CD4-positive, alpha-beta T cell treated with Interleukin-17A for 1 hour (primary cell): ENCODE measurements at places on chromosomes 6 and 20.

DNA sequence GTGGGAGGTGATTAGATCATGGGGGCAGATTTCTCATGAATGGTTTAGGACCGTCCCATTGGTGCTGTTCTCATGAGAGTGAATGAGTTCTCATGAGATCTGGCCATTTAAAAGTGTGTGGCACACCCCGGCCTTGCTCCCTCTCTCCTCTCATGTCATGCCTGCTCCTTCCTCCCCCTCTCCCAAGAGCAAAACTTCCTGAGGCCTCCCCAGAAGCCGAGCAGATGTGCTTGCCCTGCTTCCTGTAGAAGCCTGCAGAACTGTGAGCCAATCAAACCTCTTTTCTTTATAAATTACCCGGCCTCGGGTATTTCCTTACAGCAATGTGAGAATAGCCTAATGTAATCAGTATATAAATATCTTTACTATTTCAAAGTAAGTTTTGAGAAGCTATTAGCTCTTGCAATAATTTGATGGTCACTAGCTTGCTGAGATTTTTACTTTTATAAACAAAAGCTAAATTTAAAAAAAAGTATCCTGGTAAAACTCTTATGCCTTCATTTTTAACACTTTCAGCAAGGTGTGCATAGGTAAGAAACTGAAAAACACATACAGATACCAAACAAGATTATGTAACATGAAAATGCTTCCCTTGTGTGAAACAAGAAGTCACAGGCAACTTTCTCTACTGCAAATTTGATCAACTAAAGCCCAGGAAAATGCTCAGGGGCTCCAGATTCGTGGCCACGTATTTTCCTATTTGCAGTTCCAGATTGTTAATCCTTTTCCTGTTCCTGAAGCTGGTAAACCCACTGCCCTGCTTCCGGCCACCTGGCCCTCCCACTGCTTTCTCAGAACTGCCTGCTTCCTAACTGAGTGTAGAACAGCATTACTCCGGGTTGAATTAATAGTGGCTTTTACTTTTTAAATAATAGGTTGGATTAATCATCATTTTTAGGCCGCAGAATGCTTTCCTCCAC is 395.1 kb upstream of the CNR1 start:
- no peak for DNase-seq

- DNase-seq: no peak
Observed at GRCh38 chr6:35668744-35669450, 19.8 kb downstream of the FKBP5 start.

DNA sequence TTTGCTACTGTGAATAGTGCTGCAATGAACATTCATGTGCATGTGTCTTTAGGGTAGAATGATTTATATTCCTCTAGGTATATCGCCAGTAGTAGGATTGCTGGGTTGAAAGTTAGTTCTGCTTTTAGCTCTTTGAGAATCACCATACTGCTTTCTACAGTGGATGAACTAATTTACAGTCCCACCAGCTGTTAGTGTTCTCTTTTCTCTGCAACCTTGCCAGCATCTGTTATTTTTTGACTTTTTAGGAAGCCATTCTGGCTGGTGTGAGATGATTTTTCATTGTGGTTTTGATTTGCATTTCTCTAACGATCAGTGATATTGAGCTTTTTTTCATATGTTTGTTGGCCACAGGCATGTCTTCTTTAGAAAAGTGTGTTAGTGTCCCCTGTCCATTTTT is 40.0 kb downstream of the PLG start:
- no peak for DNase-seq

- no peak for DNase-seq
Observed at GRCh38 chr6:89984926-89985750, 90.9 kb downstream of the GJA10 start.

DNA sequence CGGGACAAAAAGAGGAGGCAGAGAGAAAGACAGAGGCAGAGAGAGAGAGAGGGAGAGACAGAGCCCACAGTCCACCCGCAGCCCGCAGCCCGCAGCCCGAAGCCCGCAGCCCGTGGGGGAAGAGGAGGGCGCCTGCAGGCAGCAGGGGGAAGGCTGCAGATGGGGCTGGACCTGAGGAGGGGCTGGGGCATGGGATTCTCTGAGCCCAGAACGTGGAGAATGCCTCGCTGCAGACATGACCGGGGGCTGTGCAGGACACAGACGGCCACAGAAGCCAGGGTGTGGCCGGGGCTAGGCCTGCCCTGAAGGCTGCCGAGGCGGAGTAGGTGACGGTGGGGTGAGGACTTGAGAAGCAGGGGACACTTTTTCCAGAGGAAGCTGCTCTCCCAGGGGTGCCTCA is 6.5 kb upstream of the SLCO4A1 start:
- DNase-seq: no peak
